Osteoblast (primary cell): ENCODE measurements at places on chromosomes 1 and 21.

- no peak for DNase-seq
Observed at GRCh38 chr1:25461849-25462248, 31.2 kb downstream of the MACO1 start.

GRCh38 chr21:33434770-33435360, 31.7 kb downstream of the IFNGR2 start:
- DNase-seq: peak; percentile 96

GRCh38 chr1:23913212-23913880, at the start of gene CNR2:
Gene CNR2, minus strand, starts transcription at chr1:23913362. Its CDS starts 37,745 bp downstream, at chr1:23875617.
- no peak for DNase-seq

GRCh38 chr1:27959792-27960603, at the start of gene XKR8:
Gene XKR8, plus strand, starts transcription at chr1:27959973. Its CDS starts 97 bp downstream, at chr1:27960070.
- peak; percentile 99 for DNase-seq

DNA sequence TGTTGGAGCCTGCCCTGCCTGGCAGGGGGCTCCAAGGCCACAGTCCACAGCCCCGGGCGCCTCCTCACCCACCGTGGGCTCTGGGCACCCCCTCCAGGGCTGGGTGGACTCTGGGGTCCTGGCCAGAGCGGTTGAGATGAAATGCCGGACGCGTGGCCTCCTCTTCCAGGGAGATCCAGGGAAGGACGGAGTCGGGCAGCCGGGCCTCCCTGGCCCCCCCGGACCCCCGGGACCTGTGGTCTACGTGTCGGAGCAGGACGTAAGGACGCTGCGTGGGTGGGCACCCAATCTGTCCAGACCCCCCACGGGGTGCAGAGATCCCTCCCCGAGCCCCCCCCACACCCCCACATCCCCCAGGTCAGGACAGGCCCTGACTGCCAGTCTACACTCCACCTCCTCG, 51.2 kb downstream of the SLC19A1 start:
- no peak for DNase-seq

- no peak for DNase-seq
Observed at GRCh38 chr21:34707876-34708325, 39.1 kb downstream of the CLIC6 start.

DNA sequence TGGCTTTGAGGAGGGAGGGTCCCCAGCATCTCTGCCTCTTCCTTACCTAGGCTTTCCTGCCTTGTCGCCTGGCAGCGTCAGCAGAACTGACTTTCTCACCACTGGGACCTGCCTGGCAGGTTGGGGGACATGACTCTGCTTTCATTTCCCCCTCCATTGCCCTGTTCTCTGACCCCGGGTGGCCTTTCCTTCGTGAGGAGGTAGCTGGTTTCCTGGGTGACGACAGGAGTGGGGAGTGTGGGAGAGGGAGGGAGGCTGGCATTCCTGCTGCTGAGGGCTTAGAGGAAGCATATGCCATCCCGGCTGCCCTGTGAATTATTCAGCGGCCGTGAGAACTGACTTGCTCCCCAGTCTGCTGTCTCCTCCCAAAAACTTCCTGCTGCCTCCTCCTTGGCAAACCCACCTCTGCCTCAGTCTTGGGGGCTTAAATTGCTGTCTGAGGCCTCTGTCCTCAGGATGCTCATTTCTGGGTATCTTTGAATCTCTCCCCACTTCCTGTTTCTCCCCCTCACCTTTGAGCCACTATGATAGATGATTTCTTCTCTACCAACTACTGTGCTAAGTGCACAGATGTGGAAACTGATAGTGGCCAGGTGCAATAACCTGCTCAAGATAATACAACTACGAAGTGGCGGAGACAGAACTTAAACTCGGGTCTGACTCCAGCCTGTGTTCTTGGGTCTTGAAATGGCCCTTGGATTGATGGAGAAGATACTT, 182.0 kb upstream of the CSF3R start:
- DNase-seq: no peak

DNA sequence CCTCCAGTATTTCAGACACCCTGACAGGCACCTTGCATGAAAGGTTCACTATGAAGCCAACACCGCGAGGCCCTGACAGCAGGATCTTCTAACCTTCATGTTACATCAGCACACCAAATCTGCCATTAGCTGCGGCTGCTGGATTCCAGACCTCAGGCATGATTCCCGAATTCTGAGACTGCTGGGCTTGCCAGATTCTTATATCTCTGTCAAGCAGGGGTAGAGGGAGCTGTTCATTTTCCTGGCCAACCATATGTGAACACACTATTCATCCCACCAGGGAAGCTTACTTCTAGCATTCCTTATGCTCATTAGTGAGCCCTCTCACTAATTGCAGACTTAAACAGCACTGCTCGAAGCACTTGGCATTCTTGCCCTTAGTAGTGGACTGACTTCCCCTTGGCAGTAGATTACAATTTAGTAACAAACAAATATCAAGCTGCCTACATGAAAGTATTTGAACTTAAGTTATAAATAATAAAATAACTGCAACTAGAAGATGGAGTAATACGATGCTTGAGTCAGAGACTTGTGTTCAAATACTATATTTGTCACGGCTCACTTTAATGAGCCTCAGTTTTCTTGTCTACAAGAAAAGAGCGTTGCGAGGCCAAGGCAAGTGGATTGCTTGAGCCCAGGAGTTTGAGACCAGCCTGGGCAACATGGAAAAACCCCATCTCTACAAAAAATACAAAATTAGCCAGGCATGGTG, 43.3 kb downstream of the NID1 start:
- peak; percentile 38 for DNase-seq

DNA sequence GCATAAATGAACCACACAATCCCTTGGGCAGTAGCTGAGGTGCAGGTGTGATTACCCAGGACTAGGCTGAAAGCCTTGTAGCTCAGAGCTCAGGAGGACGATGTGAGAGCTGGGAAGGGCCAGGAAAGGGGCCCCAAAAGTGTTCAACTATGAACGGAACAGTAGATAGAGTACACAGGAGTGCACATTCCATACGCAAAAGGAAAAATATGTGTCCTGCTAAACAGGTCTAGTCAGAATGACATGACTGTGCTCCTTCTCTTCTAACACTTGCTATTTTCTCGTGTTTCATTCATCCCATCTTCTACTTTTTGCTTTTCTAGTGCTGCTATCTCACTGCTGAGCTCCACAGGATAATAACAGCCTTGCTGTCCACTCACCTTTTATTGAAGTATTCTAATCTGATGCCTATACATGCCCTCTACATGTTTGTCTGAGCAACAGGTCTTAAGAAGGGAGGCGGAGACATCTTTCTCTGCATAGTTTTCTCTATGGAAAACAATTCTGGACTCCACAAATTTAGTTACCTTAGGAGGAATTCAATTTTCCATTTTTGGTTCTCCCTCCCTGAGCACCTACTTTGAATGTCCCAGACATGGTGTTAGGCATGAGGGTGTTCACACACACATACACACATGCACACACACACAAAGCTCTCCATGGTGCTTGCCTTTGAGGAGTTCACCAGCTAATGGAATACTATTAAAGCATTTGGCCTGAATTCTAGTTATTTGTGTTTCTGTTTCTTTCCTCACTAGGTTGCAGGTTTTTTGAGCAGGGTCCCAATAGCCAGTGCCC, 3.4 kb downstream of the S100A10 start:
- DNase-seq: no peak

DNA sequence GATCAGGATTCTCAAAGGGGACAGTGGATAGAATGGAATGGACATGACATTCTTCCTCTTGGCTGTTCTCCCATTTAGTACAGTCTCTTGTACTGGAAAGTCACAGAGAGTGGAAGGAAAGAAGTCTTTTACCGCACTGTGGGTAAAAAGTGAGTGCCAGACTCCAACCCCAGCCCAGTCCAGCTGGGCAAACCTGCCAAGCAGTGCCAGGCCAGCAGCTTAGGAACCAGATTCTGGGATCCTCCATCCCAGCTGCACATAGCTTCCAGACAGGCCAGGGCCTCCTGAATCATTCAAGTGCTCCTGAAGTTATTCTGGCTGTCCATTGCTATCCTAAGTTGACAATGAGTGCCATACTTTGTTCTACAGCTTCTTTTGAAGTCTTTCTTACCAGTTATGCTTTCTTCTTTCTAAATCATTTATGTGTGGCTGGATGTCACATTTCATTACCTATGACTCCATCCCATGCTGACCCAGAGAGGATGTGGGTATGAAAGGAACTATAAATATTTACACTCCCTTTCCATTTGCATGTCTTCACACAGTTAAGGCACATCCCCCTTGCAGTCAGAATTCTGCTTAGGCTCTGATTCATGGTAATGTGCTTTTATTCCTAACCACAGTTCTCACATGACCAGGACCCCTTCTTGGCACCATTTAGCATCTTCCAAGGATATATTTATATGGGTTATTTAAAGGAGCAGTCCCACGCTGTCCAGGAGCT, 88.9 kb downstream of the AK5 start:
- peak; percentile 48 for DNase-seq
